ENCODE measurements at places on chromosomes 1 and 21.

- DNase-seq = no peak
Measured at GRCh38 chr1:44283524-44284173, 70.4 kb downstream of the DMAP1 start.

- DNase-seq = no peak
Measured at GRCh38 chr1:219550201-219550600, 62.7 kb downstream of the ZC3H11B start.

DNA sequence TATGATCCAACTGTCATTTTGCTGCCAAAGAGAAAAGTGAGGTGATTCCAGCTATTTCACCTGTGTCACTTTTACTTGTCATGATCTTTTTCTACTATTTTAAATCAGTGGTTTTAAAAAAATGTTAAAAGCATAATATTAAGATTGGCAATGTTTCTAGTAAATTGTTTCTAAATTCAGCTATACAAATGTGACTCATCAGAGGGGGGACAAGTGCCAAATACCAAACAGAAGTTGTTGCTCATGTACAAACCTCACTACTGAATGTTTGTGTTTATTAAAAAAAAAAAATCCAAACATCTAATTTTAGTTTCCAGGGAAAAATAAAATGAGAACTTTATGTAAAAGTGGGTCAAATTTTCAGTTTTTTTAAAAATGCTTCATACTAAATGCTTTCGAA, 346.2 kb upstream of the SNX7 start:
- DNase-seq = no peak

- DNase-seq = no peak
Measured at GRCh38 chr1:118023199-118023598, 93.7 kb downstream of the WDR3 start.

DNA sequence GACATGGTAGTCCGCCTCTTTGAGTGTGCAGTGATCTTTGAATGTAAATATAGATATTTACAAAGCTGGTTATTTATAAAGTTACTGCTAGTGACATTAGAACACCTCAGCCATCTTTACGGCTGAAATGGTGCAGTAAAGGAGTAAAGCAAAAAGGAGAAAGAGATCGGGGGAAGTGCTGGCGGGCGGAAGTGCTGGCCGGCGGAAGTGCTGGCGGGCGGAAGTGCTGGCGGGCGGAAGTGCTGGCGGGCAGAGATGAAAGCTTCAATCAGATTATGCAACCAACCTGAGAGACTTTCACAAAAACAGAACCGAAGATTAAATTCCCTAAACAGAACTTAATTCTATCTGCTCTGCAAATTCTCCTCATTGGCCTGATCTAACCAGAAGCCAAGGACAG, 1.4 kb upstream of the OR14A16 start:
- DNase-seq = no peak

GRCh38 chr1:109728870-109729269, 12.0 kb downstream of the GSTM3 start:
- DNase-seq = no peak

DNA sequence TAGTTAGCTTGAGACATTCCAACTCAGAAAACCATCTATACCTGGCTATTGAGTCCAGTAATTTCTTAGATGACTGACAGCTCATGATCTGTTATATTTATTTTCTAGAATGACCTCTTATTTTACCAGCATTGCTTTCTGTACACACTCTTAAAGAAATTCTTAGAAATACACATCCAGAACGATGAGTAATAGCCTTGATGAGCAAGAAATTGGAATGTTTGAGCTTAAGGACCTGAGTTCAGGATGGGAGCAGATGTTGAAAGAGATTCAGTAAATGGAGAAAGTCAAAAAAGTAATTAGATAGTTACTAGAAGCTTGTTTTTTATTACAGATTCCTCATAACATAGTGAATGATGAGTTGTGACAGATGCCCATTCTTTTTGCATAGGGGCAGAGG, 11.7 kb downstream of the PYHIN1 start:
- DNase-seq = no peak

GRCh38 chr1:202708456-202709275, 1.6 kb downstream of the SYT2 start:
- DNase-seq = no peak

DNA sequence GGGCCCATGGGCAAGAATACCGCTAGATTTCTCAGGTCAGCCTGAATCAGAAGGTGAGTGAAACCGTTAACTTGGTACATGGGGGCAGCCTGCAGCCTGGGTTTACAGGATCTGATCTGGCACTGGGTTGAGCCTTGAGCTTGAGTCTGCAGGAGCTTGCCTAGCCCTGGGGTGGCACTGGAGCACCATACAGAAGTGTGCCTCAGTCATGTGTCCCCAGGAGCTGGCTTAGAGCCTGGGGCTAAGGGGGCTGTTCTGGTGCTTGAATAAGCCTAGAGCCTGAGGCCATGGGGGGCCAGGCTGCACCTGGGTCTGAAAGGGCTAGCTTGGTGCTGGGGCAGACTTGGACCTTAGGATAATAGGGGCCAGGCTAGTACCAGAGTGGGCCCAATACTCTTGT, 457.2 kb upstream of the PBX1 start:
- DNase-seq = no peak

GRCh38 chr1:213055767-213056166, 4.7 kb downstream of the RPS6KC1 start:
- DNase-seq = no peak

DNA sequence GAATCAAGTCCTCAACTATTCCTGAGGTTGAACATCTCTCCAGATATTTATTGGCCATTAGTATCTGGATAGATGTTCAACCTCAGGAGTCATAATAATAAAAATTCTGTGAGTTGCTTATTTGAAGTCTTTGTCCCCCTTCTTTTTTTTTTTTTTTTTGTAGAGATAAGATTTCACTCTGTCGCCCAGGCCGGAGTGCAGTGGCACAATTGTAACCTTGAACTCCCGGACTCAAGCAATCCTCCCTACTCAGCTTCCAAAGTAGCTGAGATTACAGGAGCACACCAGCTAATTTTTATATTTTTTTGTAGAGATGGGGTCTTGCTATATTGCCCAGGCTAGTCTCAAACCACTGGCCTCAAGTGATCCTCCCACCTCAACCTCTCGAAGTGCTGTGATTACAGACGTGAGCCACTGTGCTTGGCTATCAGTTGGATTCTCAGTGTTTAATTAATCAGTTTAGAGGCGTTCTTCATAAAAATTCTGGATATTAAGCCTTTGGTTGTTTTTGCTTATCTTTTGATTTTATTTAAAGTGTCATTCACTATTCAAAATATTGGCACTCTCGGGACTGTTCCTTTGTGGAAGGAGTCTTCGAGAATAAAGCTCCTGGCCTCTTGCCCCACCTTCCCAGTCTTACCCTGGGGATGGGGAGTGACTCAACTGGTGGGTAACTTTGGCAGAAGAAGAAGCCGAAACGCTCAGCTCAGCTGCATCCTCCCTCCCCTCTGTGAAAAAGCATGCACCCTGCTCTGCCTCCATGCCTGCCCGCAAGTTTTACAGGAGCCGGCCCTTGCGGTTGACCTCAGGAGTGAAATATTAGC, 11.2 kb upstream of the HYI start:
- no peak for DNase-seq

- no peak for DNase-seq
Measured at GRCh38 chr1:64581135-64581842, 111.4 kb downstream of the CACHD1 start.

DNA sequence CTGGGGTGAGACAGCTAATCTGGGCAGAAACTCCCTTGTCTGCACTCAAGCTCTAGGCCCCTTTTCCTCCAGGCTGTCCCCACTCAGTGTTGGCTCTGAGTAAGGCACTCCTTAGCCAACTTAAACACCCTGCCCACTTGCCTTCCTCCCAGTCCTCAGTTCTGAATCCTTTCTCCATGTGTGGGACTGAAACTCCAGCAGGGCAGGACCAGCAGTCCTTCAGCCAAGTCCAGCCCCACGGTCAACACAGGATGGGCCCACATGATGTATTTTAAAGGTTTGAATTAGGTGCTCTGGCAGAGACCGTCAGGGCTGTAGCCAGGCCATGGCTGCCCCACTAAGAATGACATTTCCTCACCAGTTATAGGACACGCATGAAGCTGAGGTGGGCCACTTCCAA, 107.8 kb downstream of the EDEM3 start:
- no peak for DNase-seq

- DNase-seq = no peak
Measured at GRCh38 chr1:1847061-1847850, 43.6 kb downstream of the GNB1 start.

DNA sequence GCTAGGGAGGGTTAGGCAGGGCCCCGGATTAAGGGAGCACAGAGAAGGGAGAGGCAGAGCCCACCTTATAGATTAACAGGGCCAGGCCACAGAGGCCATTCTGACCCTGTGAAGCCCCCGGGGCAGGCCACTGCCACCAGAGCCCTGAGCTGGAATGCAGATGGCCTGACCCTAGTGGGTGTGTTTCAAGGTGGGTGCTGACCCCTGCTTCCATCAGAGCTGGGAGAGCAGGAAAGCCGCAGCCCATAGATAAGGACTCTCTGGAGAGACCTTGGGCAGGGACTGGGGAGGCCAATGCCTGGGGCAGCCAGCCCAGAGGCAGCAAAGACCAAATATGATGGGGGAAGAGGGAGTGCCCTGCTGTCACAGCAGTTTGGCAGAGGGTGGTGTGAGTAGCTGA, 35.9 kb downstream of the NCMAP start:
- no peak for DNase-seq

DNA sequence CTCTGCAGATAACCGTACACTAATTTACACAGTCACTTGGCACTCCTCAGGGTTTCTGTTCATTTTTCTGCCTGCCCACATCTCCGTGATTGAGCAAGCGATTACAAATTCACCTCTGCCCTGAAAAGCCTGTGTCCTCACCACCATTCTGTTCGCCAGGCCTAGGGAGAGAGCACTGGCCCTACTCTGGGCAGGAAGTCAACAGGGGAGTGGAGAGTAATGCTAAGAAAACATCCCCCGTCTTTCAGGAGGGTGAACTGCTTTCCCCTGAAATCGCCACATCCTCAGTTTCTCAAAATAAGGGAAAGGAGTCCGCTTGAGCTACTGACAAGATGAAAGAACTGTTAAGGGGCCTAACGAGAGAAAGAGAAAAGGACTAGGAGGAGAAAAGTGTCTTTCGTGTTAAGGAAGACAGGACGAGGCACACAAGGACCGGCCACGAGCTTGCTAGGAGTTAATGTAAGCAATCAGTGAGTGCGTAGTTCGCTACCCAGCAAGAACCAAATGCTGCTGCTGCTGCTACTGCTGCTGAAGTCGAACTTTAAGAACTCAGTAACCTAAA, 632 bp downstream of the PEX19 start:
- DNase-seq = peak; percentile 27

DNA sequence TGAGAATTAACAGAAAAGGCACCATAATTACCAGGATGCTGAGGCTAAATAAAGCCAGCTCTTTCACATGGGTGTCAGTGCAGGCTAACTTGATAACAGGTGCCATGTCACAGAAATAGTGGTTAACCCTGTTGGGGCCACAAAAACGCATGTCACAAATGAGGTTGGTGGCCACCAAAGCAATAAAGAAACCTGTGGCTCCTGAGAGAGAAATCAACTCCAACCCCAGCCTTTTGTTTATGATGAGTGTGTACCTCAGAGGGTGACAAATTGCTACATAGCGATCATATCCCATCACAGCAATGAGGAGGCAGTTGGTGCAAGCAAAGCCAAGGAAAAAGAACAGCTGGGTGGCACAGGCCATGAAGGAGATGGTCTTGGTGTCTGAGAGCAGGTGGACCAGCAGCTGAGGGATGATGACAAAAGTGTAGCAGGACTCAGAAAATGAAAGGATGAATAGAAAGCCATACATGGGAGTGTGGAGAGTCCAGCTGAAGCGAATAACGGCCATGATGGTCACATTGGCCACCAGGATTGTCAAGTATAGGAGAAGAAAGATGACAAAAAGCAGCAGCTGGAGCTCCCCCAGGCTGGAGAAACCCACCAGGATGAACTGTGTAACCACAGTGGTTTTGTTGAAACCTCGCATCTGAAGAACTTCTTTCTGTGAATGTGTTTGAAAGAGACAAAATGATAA, at the start of gene OR10T2:
Gene OR10T2, minus strand, starts transcription at position 649 of the 697 bp plus-strand sequence. Its CDS starts 0 bp downstream, at position 649.
- DNase-seq = no peak

DNA sequence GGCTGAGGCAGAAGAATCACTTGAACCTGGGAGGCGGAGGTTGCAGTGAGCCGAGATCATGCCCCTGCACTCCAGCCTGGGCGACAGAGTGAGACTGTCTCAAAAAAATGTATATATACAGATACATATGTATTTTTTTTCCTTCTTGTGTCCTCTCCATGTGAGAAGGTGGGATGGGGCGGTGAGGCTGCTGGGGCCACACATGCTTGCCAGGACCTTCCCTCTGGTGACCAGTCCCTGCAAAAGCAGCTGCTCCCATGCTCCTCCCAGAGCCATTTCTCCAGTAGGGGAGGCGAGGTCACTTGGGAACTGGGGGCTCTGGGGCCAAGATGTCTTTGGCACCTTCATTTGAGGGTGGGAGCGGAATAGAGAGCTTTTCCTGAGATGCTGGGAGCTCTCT, 74.9 kb downstream of the PIK3CD start:
- no peak for DNase-seq

- DNase-seq = no peak
Measured at GRCh38 chr21:29496337-29496736, 197.6 kb downstream of the BACH1 start.

- no peak for DNase-seq
Measured at GRCh38 chr1:190084552-190084951, 393.1 kb downstream of the BRINP3 start.

- DNase-seq = no peak
Measured at GRCh38 chr1:38527373-38527966, 332.1 kb downstream of the RRAGC start.

GRCh38 chr1:63913533-63913932, 139.7 kb downstream of the ROR1 start:
- DNase-seq = no peak

DNA sequence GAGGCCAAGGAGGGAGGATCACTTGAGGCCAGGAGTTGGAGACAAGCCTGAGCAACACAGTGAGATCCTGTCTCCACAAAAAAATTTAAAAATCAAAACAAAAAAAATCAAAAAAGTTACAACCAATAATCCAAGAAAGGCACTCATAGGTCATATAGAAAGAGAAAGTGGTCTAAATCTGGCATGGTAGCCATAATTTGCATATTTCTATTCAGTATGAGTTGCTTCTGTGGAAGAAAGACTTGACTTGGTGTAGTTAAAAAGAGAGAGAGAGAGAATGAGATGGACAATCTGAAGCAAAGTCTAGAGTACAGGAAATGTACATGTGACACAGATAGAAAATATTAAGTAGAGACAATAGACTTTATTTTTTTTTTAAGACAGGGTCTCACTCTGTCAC, 22.5 kb downstream of the JMJD4 start:
- no peak for DNase-seq

All from AG04450 (cell line).